Germinal center (tissue), 1 donor: ENCODE measurements at places on chromosomes 7 and 10.
A peak's percentile ranks its signal among the peaks of the same experiment; 100 is the strongest.

GRCh38 chr10:62456611-62457101 lies 82.5 kb downstream of the ZNF365 start:
- DNase-seq, result peak; percentile 16

GRCh38 chr10:7957591-7957990 lies 96.9 kb upstream of the GATA3 start:
- no peak for DNase-seq

- DNase-seq, result no peak
Observed at GRCh38 chr10:124345521-124345920, 73.2 kb downstream of the OAT start.

- DNase-seq, result no peak
Observed at GRCh38 chr10:79129361-79129997, 60.7 kb downstream of the ZMIZ1 start.

DNA sequence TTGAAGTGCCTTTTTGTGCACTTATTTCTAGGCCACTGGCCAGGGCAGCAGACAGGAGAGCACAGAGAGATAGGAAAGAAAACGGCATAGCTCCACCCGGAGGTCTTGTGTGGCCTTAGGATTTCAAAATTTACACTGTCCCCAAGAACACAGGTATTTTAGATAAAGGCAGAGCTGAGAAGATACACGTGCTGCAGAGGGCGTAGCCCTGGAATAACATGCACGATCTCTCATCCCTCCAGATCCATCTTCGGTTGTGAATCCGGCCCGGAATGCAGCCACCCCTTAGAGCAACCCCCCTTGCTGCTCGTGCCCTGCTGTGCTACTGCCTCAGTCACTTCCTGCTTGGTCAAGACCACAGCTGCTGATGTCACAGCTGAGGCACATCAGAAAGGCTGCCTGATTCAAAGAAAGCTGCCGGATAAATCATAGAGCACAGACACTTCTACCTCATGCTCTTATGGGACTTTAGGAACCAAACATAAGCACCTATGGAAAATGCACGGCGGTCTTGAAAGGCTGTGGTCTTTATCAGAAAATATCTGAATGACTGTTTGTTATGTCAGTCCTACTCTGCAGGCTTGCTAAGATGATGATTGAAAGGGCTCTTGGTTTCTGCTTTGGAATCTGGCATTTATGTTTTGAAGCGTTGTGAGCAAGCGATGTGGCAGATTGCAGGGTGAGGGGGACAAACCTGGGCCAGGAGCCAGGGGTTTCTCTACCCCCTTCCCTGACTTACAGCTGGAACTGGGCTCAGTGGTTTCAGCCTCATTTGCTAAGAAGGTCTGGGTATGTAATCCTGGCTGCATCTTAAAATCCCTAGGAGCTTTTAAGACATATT lies 152.0 kb downstream of the SVIL start:
- DNase-seq, result no peak

- DNase-seq, result no peak
Observed at GRCh38 chr7:99525713-99526440, 21.4 kb downstream of the ZKSCAN5 start.

GRCh38 chr10:6843481-6843881 lies 263.4 kb upstream of the PRKCQ start:
- DNase-seq, result no peak

DNA sequence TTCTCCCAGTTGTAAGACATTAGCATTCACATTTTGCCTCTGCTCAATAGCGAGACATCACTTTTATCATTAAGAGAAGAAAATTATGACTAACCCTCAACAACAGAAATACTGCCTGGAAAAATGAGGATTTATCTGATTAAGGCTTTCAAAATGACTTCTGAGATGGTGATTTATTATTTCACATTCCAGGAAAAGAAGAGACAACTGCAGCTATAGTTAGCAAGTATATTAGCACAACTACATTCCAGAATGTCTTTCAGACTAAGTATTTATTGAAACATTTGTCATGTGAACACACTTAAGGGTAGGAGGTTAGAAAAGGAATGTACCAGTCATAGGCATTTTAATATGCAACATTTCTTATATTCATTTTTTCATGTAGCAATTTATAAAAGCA lies 162.0 kb downstream of the IQUB start:
- DNase-seq, result no peak

DNA sequence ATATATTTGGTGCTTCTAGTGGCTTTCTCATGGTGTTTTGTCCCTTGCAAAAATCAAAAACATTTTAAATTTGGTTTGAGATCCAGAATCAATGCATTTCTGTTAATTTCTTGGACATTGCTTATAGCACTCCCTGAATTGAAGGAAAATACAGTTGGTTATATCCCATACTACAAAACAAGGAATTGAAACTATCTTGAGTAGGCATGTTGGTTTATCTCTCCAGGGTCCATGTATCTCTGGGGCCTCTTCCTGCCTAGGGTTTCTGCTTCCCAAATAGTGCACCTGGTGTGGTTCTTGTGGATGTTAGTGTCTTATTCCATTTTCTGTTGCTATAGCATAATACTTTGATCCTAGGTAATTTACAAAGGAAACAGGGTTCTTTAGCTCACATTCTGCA lies 212.4 kb downstream of the CAMK1D start:
- no peak for DNase-seq

DNA sequence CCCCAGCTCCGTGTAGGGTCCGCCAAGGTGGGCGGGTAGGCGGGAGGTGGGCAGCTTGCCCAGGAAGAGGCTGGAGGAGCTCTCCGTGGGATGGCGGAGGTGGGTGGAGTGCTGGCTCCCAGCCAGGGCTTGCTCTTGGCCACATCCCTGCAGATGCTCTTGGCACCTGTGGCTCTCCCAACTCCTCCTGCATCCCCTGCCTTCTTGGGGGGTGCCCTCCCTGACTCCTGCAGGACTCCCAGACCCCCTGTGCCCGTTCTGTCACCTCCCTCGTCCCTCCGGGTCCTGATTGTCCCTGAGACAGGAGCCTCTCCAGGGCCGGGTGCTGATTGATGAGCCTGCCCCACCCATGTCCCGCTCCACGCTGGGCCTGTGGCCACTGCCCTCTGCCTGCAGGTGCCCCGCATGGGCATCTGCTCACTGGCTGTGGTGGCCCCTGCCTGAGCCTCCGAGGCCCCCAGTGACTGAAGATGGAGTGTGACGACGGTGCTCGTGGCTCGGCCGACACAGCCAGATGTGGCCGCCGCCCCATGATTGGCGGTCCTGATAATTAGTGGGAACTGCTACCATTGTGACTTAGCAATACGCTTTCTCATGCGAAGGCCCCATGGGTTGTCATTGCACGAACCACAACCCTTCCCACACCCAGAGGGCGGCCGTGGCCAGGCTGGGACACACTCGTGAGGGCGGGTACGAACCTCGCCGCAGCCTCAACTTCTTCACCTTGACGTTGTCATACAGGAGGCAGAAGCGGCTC lies 23.6 kb downstream of the CFAP46 start:
- no peak for DNase-seq

DNA sequence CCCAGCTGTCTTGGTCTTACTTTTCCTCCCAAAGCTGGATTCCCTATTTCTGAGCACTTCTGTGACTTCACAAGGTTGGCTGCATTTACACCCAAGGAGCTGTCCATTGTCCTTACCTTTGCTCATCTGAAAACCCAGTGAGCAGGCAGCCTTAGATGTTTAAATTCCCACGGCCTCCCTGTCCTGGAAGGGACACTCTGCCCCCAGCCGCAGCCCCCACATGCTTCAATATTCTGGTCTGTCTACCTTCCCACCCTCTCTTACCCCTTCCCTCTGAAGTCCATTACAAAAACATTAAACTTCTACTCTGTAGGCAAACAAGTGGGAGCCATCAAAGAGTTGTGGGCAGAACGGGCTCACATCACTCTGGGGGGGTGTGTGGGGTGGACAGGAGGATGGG lies 73.8 kb upstream of the EFCAB10 start:
- DNase-seq, result no peak

GRCh38 chr10:120793088-120793487 lies 58.1 kb upstream of the WDR11 start:
- DNase-seq, result no peak

DNA sequence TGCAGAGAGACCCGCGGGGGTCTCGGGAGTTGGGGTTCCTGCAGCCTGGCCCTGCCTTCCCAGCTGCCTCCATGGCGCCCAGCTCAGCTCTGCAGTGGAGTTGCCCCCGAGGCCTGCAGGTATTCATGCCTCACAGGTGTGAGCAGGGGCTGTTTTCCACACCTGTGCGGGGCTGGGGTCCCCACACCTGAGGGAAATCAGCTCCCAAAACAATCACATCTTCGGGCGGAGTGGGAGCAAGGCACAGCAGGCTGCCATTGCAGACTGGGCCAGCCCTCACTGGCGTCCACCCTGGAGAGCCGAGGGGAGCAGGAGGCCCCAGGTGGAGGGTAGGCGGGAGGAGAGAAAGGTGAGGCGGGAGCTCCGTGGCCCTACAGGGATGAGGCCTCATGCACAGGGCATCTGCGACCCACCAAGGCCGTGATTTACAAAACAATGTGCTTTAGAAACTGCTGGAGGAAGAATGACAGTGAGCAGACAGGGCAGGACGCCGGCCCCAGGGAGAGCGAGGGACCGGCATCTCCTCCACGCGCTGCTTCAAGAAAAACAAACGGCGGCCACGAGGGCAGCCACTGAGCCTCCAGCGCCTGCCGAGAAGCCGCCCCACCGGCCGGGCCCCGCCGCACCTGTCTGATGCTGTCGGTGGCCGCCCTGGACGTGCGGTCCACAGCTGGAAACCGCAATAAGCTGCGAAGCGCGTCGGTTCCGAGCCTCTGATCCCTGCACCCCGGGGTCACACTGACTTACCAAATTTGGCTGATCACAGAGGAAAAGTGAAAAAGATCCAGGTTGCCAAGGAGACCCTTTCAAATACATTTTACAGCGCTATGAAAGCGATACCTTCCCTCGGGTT lies 53.0 kb upstream of the PDGFA start:
- DNase-seq, result no peak
